ENCODE measurements at places on chromosomes 6 and 20.

DNA sequence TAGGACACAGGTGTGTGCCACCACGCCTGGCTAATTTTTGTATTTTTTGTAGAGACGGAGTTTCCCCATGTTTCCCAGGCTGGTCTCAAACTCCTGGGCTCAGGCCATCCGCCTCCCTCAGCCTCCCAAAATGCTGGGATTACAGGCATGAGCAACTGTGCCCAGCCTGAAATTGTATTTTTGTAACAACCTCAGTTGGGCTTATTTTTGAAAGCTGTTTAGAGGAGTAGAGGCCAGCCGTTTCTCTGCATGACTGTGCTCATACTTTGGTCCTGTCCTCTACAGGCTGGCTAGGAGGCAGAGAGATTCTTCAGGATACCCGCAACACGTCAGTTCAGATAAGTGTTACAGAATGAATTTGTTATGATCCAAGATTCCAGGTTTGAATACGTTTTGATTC lies 22.1 kb downstream of the CAGE1 start:
- no peak for DNase-seq

DNA sequence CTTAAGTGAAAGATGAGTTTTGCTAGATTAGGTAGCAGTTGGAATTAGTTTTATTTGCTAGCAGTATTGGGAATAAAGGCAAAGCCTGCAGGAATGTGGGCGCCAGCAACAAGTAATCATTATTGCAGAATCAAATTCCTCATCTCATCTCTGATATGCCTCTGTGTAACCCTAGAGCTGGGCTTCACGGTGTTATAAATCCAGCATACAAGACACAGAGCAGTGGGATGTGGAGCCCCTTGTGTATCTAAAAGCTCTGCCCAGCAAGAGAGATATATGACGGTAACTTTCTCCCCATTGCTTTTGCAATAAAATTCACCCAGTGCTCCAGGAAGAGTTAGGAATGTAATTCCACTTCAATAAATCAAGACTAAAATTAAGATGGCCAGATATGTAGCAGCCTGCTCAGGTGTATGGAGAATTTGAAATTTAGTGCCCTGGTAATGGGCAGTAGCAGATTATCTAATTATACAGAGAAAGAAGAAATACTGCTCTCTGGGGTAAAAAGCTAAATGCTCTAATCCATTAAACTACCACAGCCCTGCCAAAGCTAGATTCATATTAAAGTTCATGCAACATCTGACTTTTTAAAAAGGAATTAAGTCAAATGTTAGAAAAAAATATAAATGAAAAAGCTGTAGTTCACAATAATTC lies 5.6 kb upstream of the BLOC1S5 start:
- no peak for DNase-seq

DNA sequence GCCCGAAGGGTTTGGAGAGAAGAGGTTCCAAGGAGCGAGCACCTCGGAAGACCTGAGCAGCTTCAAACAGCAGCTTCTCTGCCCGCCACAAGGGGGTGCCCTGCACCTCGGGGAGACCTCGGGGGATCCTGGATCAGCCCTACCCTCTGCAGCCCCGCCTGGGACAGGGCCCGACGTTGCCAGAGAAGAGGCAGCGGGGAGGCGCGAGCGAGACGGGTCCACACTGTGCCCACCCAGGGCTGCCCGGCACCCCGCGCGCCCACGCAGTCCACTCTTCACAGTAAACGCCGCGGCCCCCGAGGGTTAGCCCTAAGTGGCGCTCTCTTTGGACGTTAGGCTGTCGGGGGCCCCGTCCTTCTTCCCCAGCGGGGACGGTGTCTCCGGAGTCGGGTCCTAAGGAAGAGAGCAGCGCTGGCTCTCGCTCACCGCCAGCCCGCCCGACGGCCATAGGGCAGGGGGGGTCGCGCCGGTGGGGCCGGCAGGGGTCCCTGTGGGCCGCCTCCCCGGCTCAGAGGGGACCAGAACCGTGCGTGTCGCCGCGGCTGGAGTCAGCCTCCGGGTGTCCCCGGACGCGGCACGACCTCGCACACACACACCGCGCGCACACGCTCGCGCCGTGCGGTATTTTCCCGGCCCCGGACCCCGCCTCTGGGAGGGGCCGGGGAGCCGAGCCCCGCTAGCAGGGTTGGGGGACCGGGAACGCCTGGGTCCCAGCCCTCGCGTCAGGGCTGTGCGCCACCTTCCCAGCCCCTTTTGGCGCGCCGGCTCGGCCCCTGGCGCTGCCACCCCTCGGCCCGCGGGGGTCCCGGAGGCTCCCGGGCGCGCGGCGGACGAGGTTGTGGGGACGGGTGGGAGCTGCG lies 929 bp downstream of the CDH22 start:
- DNase-seq: peak; percentile 97

GRCh38 chr20:44390280-44390679 lies 34.8 kb downstream of the HNF4A start:
- DNase-seq: no peak

- DNase-seq: no peak
Observed at GRCh38 chr6:53100561-53100960, 35.4 kb downstream of the FBXO9 start.

- no peak for DNase-seq
Observed at GRCh38 chr20:41393705-41394066, 27.1 kb upstream of the EMILIN3 start.

- DNase-seq: no peak
Observed at GRCh38 chr6:98836025-98836961, 1.9 kb downstream of the POU3F2 start.

DNA sequence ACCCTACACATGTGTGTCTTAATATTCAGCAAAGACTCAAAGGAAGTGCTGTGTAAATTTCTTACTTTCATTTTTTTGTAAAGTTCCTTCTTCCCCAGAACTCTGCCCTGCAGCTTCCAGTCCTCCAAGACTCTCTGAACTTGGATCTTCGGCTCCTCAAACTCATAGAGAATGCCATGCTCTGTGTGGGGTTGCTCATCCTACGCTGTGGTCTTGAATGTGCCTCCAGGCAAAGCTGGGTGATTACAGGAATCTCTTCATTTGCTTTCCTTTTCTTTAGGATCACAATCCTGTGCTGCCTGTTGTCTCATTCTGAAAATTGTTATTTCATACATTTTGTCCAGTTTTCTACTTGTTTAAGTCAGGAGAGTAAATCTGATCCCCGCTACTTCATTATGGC lies 14.5 kb upstream of the CDC5L start:
- DNase-seq: no peak

GRCh38 chr6:18585032-18585573 lies 198.0 kb downstream of the RNF144B start:
- DNase-seq: no peak

GRCh38 chr6:152957796-152958195 lies 25.0 kb downstream of the FBXO5 start:
- DNase-seq: no peak

GRCh38 chr6:14270925-14271788 lies 153.6 kb downstream of the CD83 start:
- DNase-seq: no peak

GRCh38 chr20:37228082-37228481 lies 33.5 kb downstream of the GHRH start:
- DNase-seq: no peak

DNA sequence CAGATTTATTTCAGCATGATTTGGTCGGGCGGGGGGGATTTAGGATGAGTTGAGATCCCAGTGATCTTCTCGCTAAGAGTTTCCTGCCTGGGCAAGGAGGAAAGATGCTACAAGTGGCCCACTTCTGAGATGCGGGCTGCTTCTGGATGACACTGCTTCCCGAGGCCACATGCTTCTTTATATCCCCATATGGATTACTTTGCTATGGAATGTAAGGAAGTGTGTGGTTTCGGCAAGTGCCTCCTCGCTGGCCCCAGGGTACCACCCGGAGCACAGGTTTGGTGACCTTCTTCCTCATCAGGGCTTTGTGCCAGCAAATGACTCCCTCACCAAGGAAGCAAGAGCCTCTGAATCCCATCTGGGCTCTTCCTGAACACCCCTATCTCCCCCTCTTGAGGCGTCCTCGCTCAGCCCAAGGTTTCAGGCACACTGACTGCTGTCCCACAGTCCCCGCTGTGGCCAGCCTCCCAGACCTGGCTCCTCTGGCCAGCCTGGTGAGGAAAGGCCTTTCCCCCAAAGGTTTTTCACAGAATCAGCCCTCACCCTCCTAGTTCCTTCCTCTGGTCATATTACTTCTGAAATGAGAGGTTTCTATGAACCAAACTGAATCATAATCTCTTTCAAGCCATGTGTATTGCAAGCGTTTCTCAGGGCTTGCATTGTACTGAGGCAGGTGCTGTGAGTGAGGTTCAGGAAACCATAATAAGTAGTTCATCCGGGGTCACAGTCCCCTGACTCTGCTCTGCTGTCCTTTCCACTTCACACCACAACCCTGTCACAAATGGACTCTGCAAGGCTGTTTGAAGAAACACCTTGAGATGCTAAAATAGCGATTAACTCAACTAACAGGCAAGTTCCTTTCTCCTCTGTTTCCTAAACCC lies 41.7 kb upstream of the IL17A start:
- DNase-seq: no peak

GRCh38 chr20:57908704-57909630 lies 199.2 kb upstream of the PMEPA1 start:
- DNase-seq: no peak

DNA sequence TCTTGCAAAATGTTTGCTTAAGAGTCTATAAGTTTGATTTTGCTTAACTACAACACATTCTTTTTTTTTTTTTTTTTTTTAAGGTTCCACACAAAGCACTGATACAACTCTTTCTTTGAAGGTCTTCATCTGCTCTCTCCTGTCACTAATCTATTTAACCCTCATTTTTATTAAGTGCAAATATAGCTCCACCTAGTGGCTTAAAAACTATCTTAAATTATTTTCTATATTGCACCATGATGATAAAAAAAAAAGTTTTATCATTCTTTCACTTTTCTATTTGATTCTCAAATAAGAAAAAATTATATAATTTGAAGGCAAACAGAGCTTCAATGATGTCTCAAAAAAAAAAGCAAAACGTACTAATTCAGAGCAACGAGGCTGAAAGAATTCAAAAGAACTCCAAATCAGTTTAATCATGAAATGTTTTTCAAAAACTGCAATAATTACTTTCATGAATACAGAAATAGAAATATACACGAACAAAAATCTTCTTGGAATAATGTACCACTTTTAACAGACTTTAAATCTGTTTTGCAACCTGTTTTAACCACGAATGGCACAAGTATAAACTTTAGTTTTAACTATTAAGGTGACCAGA lies 12.8 kb downstream of the ESF1 start:
- peak; percentile 32 for DNase-seq

DNA sequence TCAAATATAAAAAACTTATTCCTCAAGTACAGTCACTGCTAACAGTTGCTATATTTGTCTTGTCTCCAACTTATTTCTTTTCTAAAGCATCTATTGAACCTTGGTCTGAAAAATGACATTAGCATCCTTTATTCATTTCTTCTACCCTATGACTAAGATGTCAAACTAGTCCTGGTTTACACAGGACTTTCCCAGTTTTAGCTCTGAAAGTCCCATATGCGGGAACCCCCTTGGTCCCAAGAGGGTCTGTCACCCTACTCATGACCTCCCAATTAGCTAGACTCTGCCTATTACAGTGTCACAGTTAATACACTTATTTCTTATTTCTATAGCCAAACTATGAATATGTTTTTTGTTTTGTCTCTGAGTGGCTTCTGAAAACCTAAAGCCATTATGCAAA lies 37.1 kb downstream of the PLEKHG1 start:
- no peak for DNase-seq

DNA sequence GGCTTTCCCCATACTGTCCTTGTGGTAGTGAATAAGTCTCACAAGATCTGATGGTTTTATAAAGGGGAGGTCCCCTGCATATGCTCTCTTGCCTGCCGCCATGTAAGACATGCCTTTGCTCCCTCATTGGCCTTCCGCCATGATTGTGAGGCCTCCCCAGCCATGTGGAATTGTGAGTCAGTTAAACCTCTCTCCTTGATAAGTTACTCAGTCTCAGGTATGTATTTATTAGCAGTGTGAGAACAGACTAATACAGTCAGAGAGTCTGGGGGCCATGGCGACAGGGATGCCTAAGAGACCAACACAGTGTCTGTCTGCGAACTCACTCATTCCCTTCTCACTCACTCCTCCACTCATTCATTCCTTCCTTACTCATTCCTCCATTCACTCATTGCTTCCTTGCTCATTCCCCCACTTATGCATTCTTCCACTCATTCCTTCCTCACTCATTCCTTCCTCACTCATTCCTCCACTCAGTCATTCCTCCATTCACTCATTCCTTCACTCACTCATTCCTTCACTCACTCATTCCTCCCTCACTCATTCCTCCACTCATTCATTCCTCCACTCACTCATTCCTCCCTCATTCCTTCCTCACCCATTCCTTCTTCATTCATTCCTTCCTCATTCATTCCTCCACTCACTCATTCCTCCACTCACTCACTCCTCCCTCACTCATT lies 137.5 kb upstream of the AGPAT4 start:
- no peak for DNase-seq

GRCh38 chr6:46772762-46773161 lies 20.4 kb upstream of the MEP1A start:
- DNase-seq: peak; percentile 26

DNA sequence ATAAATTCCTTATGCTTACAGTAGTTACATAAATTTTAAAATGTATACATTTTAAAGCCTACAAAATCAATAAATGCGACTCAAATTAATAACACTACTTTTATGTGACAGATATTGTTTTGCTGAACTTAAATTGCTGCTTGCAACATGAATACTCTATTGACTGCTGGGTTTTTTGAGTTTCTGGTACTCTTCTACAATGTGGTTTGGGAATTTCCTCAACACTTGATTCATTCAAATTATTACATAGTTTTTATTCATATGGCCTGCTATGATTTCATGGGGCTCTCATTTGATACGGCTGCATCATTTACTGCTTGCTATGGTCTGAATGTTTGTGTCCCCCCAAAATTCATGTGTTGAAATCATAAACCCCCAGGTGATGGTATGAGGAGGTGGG lies 2.3 kb upstream of the TXLNB start:
- DNase-seq: peak; percentile 7

DNA sequence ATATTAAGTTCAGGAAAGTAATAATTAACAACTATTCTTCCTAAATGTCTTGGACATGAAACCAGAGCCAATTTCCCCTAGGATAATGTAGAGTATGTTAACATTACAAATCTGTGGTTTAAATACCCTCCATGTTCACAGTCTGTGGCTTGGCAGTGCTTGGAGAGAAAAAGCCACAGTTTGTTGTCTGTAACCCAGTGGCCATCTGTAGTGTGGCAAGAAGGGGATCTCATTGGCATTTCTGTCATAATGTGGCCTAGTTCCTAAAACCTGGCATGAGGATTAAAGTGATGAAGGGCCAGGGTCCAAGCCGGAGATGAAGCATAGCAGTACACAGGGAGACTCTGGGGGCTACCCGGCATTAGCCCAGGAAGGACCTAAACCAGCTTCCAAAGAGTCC lies 31.2 kb downstream of the SYNE1 start:
- no peak for DNase-seq
